Karpas-422 (cell line): ENCODE measurements at places on chromosomes 11 and 22.

DNA sequence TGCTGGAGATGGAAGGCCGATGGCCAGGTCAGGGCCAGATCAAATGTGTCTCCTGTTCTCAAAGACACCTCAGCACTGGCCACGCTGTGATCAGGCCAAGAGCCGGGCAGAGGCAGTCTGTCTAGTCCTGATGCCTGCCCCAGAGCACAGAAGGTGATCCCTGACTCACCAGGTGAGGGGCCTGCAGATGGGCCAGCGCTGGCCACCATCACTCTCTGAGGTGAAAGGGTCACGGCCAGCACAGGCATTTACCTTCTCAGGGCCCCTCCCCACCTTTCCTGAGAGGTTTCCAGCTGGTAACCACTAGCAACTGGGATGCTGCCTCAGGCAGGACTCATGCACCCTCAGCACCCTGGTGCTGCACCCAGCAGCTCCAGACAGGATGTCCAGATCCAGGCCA, 2.9 kb downstream of the SBF1 start:
- H3K27ac ChIP-seq: peak overlapping the region; percentile 99
- peak overlapping the region; percentile 76; the same call in 1 of the 2 replicates for H3K4me3 ChIP-seq
- DNase-seq: no peak
- no peaks in the 10 kb centered on the region for H3K27me3 ChIP-seq

DNA sequence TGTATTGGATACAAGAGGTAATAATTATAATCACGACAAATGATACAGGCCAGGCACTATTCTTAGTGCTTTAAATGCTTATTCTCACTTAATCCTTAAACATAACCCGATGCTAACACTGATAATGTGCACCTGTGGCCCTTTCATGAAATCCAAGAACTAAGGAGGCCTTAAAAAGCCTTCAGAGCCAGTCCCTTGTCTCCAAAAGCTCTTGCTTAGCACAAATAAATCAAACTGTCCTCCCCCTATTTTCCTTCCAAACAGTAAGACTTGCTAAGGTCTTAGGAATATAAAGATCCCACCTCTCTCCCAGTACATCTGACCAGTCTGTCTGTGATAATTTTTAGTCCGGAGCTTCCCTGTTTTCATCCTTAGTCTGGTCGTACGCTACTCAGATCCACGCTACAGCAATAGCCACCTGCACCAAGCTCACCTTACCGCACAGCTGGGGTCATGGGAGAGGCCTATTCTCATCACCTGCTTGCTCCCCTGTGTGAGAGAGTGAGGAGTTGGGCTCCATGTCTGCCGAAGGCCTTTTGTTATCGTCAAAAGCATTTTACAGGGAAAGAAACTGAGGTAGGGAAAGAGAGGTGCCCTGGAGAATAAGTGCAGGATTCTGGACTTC, 16.9 kb downstream of the FXYD6 start:
- H3K27ac ChIP-seq: no peak overlapping the region
- no peaks in the 10 kb centered on the region for H3K36me3 ChIP-seq
- no peaks in the 10 kb centered on the region for H3K27me3 ChIP-seq

- H3K27me3 ChIP-seq: no peaks in the 10 kb centered on the region
- no peak overlapping the region for H3K27ac ChIP-seq
- DNase-seq: no peak
- H3K4me1 ChIP-seq: no peaks in the 10 kb centered on the region
Observed at GRCh38 chr11:36577859-36578258, 10.1 kb downstream of the RAG1 start.

DNA sequence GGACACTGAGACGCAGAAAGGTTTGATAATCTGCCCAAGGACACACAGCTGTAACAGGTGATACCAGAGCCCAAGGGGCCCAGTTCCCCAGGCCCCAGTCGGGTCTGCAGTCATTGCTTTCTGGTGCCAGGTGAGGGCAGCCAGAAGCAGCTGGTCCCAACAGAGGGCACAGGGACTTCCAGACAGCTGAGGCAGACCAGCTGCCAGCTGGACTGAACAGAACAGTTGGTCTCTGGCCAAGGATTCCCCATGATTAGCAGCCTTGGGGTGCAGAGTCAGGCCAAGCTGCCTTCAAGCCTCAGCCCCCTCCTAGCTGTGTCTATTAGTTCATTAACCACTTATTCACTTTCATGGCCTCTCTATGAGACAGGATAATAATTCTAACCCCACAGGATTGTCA, 105.6 kb downstream of the RRAS2 start:
- DNase-seq: no peak
- H3K36me3 ChIP-seq: no peaks in the 10 kb centered on the region
- H3K4me3 ChIP-seq: no peak overlapping the region
- no peak overlapping the region for H3K27ac ChIP-seq
- H3K4me1 ChIP-seq: no peaks in the 10 kb centered on the region

DNA sequence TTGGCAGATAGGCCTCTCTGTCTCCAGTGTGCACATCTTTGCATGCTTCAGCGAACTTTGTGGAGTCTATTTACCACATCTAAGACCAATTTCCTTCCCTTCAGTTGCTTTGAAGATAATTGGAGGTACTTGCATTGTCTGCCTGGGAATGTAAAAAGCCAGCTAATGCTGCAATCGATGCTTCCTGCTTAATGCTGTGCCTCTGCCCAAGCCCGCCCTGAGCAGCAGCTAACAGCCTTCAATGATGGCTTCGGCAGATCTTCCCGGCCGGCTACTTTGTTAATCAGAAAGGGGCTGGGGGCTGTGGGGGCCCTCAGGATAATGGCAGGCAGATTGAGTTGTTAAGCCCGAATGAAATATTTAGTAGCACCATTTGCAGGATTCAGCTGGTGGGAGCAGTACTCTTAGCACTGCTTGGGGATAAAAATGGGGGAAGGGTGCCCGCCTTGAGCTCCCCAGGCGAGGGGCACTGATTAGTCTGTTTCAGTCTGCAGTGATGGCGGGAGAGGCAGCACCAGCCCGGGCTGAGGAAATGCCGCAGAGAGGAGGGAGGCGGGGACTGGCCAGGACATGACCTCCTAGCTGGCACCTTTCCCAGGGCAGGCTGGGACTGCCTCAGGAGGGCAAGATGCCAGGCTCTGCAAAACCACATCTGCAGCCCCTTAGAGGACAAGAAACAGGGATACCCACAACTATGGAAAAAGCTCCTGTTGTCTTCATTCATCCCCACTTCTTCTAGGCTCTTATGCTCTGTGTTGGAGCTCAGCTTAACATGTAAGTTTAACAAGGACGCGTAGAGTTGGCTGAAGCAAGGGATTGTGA, 460.0 kb downstream of the BUD13 start:
- no peak overlapping the region for H3K4me3 ChIP-seq
- H3K36me3 ChIP-seq: no peaks in the 10 kb centered on the region
- DNase-seq: no peak
- no peaks in the 10 kb centered on the region for H3K27me3 ChIP-seq
- H3K4me1 ChIP-seq: no peaks in the 10 kb centered on the region
- no peak overlapping the region for H3K27ac ChIP-seq

GRCh38 chr11:93160808-93161207, 37.0 kb downstream of the SLC36A4 start:
- DNase-seq: peak; percentile 54
- no peaks in the 10 kb centered on the region for H3K4me1 ChIP-seq
- H3K4me3 ChIP-seq: no peak overlapping the region
- H3K27ac ChIP-seq: no peak overlapping the region

DNA sequence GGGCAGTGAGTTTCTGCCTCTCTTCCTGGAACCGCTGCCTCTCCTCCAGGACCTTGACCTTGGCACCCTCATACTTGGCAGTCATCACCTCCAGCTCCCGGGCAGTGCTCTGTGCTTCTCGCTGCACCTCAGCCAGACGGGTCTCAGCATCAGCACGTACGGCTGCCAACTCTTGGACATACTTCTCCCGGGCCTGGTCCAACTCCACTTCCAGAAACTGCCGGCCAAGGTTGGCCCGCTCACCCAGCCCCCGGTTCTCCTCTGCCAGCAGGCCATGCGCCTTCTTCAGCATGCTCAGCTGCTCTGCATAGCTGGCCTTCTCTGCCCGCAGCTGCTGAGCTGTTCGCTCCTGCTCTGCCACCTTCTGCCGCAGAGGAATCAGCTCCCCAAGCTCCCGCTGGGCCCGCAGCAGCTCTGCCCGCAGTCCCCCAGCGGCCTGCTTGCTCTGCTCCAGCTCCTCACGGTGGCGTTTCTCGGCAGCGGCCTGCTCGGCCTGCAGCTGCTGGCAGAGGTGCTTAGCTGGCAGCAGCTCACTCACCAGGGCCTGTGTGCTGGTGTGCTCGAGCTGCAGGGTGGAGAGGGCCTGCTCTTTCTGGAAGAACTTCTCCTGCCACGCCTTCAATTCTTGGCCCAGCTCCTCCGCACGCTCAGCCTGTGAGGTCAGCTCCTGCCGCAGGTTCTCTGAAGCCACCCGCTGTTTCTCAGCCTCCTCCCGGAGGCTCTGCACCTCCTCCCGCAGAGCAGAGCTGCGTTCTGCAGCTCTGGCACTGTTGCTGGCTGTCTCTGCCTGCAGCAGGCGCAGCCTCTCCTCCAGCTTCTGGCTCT, 14.4 kb downstream of the IL18BP start:
- H3K4me3 ChIP-seq: no peak overlapping the region
- no peak for DNase-seq
- H3K27ac ChIP-seq: no peak overlapping the region
- peaks cover 7% of the 10 kb centered on the region for H3K4me1 ChIP-seq

GRCh38 chr22:23227380-23227779, 47.1 kb downstream of the BCR start:
- H3K27ac ChIP-seq: no peak overlapping the region
- H3K27me3 ChIP-seq: no peaks in the 10 kb centered on the region
- DNase-seq: no peak
- H3K4me3 ChIP-seq: no peak overlapping the region
- H3K4me1 ChIP-seq: peaks cover 56% of the 10 kb centered on the region

DNA sequence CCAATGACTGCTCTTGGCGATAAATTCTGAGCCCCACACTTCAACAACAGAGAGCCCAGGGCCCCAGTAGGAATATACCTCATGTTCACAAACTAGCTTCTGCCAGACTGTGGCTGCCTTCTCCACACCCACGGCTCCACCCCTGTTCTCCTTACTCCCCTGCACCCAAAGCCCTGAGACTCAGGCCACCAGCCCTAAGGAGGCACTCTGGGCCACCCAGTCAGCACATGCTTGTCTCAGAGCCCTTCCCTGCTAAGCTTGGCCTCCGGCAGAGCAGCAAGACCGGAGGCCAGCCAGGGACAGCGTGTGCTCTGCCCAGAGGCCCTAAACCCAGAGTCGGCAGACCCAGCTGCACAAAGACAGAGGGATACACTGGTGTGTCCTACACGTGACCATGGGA, 27.9 kb downstream of the SPATA19 start:
- DNase-seq: no peak
- H3K27ac ChIP-seq: no peak overlapping the region
- no peaks in the 10 kb centered on the region for H3K4me1 ChIP-seq
- no peaks in the 10 kb centered on the region for H3K36me3 ChIP-seq
- no peak overlapping the region for H3K4me3 ChIP-seq

DNA sequence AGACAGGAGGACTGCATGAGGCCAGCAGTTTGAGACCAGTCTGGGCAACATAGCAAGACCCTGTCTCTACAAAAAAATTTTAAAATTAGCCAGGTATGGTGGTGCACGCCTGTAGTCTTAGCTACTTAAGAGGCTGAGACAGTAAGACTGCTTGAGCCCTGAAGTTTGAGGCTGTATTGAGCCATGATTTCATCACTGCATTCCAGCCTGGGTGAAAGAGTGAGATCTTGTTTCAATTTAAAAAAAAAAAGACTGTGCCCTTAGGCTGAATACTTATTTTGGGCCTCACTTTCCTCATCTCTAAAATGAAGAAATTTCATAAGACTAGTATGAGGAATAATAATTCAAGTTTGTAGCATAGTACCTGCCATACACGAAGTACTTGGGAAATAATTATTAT, 6.9 kb downstream of the AQP11 start:
- no peaks in the 10 kb centered on the region for H3K36me3 ChIP-seq
- H3K27me3 ChIP-seq: no peaks in the 10 kb centered on the region
- H3K4me1 ChIP-seq: no peaks in the 10 kb centered on the region

DNA sequence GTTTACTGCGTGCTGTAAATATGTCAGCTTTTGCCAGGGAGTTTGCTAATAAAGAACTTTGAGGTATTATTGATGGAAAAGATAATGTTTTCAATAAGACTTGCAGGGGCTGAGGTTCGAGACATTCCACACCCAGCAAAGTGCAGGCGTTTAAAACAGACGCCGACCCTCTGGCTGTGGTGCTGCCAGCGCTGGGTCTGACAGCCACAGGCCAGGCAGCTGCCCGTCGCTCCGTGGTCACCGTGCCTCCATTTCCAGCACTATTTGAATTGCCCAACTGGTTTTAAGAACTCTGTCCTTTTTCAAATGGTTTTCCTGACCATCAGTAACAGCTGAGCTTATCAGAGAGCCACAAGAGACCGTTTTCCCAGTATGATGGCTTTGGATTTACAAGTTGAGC, 28.1 kb upstream of the ALX4 start:
- no peaks in the 10 kb centered on the region for H3K27me3 ChIP-seq
- no peaks in the 10 kb centered on the region for H3K36me3 ChIP-seq
- no peak for DNase-seq
- no peaks in the 10 kb centered on the region for H3K4me1 ChIP-seq
- no peak overlapping the region for H3K27ac ChIP-seq

DNA sequence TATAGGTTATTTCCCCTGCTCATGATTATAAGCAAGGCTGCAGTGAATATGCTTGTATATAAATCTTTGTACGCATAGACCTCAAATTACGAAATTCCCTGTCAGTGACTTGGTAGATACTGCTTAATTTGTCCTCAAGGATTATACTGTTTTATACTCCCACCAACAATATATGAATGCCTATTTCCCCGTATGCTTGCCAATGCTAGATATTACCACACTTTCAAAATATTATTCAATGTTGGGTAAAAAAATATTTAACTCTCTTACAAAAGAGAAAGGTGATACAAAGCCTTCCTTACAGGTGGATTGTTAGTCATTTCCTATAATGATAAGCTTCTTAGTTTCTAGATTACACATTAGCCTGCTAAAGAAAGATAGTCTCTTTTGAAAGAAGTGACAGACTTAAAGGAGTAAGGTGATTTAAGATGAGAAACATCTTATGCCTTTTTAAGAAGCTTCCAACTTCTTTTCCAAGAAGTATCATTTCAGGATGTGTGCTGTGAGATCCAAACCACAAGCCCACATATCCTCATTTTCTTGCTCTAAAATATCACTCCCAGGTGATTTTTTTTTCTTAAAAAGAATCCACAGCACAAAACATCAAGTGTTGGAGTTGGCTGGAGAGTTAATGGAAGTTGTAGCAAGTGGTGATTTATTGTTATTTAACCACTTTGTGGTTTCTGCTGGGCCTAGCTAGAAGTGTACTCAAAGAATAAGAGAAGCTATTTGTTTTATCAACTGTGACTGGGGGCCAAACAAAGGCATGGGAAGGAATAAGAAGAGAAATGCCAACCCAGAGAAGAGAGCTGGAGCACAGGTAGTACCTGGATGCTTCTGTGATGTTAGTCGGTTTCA, 59.2 kb downstream of the BARX2 start:
- no peak overlapping the region for H3K27ac ChIP-seq
- no peaks in the 10 kb centered on the region for H3K36me3 ChIP-seq
- no peak overlapping the region for H3K4me3 ChIP-seq

GRCh38 chr11:92295175-92296137, 70.8 kb downstream of the FAT3 start:
- DNase-seq: no peak
- no peaks in the 10 kb centered on the region for H3K27me3 ChIP-seq
- H3K4me1 ChIP-seq: no peaks in the 10 kb centered on the region
- no peak overlapping the region for H3K27ac ChIP-seq
- no peaks in the 10 kb centered on the region for H3K36me3 ChIP-seq

- H3K27ac ChIP-seq: no peak overlapping the region
- DNase-seq: no peak
Observed at GRCh38 chr22:46040471-46041465, 63.8 kb upstream of the WNT7B start.
